ENCODE measurements at places on chromosomes 7 and 10.

GRCh38 chr7:36396150-36396549 is 6.5 kb downstream of the ANLN start:
- DNase-seq = no peak

DNA sequence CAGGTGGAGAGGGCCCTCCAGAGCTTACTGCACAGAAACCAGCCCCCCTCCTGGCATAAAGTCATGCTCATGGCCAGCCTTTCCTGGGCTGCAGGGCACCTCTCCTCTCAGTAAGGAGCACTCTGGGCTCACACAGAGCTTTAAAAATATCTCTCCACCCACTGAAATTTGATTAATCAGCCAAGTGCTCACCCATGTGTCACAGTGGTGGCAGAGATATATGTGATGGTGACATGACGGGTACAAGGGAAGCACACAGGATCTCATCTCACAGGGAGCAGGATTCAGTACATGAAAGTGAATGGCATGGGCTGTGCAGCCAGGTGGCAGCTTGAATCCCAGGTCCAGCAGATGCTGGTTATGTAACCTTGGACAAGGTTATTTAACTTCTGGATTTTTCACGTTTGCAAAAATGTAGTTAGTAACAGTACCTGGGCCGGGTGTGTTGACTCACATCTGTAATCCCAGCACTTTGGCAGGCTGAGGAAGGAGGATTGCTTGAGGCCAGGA is 144.8 kb downstream of the CALN1 start:
- DNase-seq = no peak

GRCh38 chr10:66025186-66025585 is 900.6 kb upstream of the LRRTM3 start:
- no peak for DNase-seq

GRCh38 chr10:49359349-49360270 is 36.3 kb downstream of the DRGX start:
- peak; percentile 9 for DNase-seq

GRCh38 chr7:40865441-40866233 is 730.8 kb downstream of the SUGCT start:
- no peak for DNase-seq

DNA sequence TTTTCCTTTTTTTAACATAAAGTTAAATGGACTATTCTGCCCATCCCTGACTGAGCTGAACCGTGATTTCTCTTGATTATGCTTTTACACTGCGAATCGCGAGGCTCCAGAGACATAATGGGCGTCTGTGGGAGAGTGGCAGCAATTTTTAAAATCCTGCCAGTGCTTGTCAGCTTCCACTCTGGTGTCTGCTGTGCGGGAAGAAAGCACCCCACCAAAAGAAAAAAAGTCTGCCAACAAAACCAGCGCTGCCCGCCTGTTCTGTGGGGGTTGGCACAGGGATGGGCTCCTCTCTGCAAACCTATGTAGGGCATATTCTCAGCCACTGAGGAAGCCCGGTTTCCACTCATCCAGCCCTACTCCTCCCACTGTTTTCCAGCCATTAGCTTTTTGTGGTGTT is 592.3 kb upstream of the GALNT17 start:
- no peak for DNase-seq

- no peak for DNase-seq
These were observed 133.7 kb downstream of the LHPP start for GRCh38 chr10:124595143-124595883.

- DNase-seq = no peak
These were observed 7.4 kb upstream of the RRP12 start for GRCh38 chr10:97408496-97408992.

- no peak for DNase-seq
These were observed 37.8 kb downstream of the CRHR2 start for GRCh38 chr7:30644286-30644955.

- DNase-seq = no peak
These were observed 18.0 kb downstream of the SPAG6 start for GRCh38 chr10:22363305-22363704.

DNA sequence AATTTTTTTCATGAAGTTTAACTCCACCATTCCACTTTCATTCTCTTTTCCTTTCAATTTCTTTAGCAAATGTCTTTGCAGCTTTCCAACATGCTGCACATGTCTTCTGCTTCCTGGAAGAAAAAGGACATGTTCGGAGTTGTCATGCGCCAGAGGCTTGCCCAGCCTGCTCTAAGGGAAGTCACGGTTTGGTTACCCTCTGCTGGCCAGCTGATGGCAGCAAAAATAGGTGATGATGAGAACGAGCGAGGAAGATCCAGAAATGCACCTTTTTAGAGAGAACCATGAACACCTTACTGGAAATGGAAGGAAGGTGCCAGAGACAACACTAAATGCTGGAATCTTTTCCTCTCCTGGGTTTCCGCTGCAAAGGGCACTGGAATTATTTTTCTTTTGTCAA is 4.9 kb upstream of the ZSCAN21 start:
- peak; percentile 48 for DNase-seq

DNA sequence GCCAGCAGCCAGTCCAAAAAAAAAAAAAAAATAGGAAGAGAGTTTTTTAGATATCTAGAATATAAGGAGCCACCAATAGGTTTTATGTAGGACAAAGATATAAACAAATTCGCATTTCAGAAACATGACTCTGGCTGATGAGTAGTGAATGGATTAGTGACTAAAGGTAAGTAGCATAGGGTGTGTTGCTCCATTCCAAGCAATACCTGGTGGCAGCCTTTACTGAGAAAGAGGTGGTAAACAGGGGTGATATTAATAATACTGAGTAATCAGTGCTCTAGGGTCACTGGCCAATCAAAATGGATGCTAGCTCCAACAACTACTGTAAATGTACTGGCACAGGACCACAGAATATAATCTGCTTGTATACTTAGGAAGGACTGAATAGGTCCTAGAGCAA is 45.5 kb upstream of the RAB11FIP2 start:
- DNase-seq = no peak

GRCh38 chr10:96858038-96858705 is 26.1 kb downstream of the LCOR start:
- no peak for DNase-seq

DNA sequence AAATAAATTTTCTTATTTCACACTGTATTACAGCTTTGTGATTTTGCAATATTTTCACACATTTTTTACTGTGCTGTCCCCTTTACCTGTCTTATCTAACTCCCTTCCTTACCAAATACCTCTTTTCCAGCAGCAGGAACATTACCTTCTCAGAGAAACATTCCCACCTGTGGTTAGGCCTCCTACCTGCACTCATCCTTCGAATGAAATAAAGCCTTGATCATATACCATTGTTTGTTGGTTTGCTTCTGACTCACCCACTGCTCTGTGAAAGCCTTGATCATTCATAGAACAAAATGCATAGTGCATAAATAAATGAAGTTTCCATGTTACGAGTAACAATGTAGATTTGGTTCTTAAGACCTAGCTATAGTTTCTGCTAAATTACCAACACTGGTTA is 256.3 kb downstream of the ARL4A start:
- DNase-seq = no peak

GRCh38 chr10:80153460-80153859 is 20.9 kb downstream of the PLAC9 start:
- DNase-seq = no peak

DNA sequence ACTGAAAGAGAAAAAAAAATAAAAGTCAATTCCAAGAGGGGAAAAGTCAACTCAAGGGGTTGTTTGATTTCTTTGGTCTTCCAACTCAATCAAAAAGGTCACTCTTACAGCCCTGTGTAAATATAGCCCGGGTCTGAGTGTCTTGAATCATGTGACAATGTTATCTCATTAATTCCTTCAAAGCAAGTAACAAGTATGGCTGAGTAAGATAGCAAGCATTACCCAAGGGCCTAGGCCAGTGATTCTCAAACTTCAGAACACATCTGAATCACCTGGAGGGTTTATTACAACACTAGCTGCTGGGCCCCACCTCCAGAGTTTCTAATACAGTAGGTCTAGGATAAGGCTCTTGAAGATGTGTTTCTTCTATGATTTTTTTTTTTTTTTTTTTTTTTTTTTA is 125.0 kb downstream of the PRLHR start:
- no peak for DNase-seq

GRCh38 chr7:125436220-125436619 is 506.6 kb upstream of the POT1 start:
- DNase-seq = no peak

DNA sequence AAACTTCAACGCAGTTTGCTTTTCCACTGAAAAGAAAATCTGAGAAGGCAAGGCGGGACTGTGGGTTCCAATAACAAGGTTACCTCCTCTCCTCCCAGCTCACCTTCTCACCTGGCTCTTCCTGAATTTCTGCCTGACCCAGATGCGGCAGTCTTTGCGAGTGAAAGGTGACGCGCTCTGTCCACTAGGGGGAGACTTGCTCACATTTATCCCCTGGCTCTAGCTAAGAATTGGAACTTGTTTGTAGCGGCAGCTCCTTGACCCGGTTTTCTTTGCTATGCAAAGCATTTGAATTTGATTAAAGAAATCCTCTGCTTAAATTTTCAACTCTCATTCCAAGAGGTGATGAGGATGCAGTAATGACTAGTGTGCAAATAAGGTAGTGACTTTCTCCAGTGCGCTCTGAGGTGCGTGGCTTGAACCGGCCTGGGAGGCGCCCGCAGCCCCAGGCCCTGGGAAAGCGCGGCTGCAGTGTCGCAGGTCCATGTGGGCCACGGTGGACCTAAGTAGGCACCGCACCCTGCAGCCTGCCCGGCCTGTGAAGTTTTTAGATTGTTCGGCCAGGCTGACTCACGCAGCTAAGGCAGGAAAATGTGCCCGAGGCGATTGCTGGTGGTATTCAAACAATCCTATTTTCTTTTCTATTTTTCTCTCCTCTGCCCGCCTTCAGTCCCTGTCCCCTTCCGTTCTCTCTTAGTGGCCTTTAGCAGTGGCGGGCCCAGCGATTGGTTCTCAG is 336.9 kb upstream of the NPSR1 start:
- DNase-seq = peak; percentile 69

DNA sequence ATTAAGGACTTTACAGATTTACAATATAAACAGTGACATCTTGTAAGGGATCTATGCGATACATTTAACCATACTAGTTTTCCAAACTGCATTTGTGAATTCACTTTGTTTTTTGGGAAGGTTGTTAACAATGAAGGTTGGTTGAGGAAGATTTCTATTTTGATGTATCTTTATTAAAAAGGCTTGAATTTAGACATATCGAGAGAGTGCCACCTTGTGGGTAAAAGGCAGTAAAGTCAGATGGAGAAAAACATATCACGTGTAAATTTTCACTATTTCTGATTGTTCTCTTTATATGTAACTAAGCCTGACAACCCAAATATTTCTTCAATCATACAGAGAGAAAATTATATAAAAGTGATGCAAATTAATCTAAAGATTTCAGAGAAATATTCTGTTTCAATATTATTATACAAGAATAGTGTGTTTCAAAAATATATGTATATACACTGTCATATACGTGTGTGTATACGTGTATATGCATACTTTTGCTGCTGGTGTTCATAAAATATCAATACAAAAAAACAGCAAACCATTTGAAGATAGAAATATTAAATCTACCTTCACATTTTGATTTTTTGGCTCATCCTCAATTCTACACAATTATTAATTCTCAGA is 988.6 kb downstream of the SORCS1 start:
- DNase-seq = peak; percentile 55

- DNase-seq = no peak
These were observed 240.6 kb upstream of the GNAI1 start for GRCh38 chr7:79893991-79894390.

- DNase-seq = no peak
These were observed 399.1 kb downstream of the GATA3 start for GRCh38 chr10:8453587-8453986.

GRCh38 chr7:4631380-4632179 is 50.5 kb upstream of the FOXK1 start:
- peak; percentile 90 for DNase-seq

- no peak for DNase-seq
These were observed 1.2 kb downstream of the FLNC start for GRCh38 chr7:128831178-128831993.

DNA sequence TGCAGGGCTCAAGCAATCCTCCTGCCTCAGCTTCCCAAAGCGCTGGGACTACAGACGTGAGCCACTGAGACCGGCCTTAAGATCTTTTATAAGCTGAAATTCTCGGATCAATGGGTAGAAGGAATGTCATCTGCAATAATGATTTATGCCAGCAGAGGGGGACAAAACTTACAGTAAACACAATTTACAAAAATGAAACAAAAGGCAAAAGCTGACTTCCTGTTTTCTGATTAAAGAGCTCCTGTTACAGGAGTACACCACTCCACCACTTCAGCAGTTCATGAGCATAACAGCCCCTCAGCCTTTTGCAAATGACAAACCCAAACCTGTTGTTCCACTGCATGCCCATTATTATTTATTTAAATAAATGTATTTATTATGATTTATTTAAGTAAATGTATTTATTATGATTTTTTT is 88.5 kb upstream of the ATP6V0A4 start:
- DNase-seq = peak; percentile 40

DNA sequence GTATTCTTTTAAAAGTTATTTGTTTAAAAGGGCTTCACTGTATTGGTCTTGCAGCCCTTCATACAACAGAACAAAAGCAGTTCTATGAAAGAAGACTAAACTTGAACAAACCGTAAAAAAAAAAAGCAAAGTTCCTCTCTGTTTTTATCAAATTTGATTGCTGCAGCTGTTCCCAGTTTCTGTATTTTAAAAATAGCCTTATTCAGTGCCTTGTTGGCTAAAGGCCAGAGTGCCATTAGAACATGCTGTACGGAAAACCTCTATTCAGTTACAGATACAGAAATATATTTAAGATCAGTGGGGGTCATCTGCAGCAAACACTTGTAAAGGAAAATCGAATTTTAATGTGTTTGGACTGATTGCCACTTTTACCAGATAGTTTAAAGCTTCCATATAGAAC is 207.8 kb upstream of the ETV1 start:
- DNase-seq = peak; percentile 25

GRCh38 chr10:31120961-31121685 is 89.5 kb upstream of the ZNF438 start:
- DNase-seq = no peak

GRCh38 chr7:55723621-55723941 is 139.0 kb downstream of the SEPTIN14 start:
- no peak for DNase-seq

DNA sequence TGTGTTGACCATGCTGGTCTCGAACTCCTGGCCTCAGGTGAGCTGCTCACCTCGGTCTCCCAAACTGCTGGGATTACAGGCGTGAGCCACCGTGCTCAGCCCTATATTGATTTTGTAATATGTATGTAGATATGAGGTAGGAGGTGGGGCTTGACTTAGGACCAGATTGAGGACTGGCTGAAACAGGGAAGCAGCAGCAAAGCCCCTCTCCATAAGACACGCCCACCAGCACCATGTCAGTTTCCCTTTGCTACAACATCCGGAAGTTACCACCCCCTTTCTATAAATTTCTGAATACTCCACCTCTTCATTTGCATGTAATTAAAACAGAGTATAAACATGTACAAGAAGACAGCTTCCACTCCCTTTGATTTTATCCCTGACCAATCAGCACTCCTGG is 47.9 kb upstream of the MYL10 start:
- no peak for DNase-seq

DNA sequence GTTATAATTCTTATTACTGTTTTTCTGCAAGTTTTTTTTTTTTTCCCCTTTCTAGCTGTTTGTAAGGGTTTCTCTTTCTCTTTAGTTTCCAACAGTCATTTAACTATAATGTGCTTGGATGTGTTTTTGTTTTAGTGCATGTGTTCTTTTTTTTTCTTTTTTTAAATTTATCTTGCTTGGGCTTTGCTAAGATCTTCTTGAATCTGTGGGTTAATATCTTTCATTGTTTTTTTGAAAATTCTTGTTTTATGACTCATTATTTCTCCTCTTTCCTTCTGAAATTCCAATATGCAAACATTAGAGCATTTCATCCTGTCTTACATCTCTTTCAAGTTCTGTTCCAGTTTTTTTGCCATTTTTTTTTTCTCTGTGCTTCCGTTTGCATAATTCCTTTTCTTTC is 5.7 kb upstream of the HK1 start:
- no peak for DNase-seq

Data from pons (tissue), 1 donor.